ENCODE measurements at places on chromosomes 7 and 10.

DNA sequence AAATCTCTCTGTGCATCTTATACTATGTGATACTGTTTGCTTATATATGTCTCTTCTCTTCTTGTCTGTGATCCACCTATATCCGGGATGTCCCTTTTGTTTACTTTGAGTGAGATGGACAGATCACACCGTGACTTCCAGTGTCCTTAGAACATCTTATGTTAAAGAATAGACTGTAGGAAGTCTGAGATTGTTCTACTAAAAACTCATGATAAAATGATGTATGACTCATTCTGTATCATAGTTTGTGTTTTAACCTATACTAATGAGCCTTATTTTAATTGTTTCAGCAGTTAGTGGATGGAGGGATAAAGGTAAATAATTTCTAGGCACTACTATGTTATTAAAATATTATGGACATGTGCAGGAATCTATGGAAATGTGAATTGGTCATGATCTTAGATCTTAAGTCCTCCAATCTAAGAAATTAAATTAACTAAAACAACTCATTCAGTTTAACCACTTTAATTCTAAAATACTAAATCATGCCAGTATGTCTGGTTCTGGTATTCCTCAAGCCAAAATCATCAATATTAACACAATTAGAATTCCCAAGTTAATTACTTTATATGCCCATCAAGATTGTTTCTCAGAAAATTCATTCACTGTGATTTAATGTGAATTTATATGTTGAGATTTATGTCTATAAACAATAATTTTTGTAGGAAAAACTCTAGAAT lies 32.0 kb downstream of the ITGB8 start:
- no peak for DNase-seq

- no peak for DNase-seq
Measured at GRCh38 chr10:131673396-131673795, 227.4 kb upstream of the PPP2R2D start.

DNA sequence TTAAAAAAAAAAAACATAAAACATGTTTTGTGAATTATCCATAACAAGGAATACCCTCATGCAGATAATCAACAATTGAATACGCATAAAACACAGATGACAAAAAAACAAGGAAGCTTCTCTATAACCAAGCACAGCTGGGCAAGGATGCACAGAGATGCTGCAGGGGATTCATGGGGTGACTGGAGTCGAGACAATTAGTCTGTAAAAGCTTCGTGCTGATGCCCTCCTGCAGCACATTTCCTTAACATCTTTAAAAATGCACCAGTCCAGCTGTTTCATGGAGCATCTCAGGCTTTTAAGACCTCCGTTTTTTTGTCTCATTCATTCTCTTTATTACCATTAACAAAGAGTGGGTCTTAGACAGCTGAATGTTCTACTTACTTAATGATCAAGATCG lies 794.0 kb upstream of the C7orf33 start:
- no peak for DNase-seq

DNA sequence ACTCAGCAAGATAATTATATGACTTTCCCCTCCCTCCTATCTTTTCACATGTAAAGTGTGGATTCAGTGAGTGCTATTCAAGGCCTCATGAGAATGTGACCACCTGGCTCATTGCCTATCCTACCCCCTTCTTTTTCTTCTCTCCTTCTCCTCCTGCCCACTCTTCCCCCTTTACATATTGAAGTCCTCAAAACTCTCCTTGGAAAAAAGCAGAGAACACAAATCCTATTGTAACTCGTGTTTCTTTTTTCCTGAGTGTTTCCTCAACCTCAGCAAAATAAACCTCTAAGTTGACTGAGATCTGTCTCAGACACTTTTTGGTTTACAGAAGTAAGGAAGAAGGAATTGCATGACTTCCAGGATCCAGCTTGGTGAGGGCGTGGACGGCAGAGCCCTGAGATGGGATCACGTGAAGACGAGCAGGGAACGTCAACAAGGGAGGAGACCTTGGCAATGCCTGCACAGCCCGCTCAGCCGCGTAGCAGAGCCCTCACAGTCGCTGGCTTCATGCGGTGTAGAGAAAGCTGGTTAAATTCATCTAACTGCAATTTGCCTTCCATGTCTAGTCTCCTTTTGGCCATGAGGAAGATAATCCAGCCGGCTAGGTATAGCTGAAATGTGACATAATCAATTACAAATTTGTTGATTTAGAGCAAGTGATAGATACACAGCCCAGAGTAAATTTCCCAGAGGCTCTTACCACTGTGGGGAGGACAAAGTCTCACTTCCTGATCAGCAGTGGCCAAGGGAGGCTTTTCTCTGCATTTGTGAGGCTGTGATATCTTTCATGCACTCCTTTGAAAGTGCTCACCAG lies 75.7 kb downstream of the LYZL2 start:
- no peak for DNase-seq

GRCh38 chr7:135758531-135758932 lies 9.9 kb upstream of the FAM180A start:
- no peak for DNase-seq

DNA sequence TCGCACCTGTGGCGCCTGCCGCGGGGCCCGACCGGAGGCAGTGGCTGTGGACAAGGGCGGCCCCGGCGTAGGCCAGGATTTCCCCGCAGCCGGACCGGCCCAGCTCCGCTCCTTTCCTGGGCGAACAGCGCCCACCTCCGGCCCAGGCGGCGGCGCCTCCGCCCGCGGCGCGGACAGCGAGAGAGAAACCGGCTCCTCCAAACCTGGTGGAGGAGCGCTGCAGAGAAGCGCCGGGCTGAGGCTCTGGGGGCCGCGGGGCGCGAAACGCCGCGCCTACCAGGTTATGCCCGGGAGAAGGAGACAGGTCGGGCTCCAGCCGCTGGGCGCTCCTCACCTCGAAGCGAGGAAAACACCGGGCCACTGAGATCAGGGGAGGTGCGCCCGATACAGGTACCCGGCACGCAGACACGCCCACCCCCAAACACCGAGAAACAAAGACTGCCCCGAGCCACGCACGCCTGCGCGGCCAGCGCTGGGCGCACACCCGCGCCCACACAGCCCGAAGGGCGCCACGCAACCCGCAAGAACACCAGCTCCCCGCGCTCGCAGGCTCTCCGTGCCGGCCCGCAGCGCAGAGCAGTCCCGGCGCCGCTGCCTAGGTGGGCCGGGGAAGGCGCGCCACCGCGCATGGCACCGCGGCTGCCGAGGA lies 3.3 kb downstream of the GRID1 start:
- no peak for DNase-seq

- peak; percentile 11 for DNase-seq
Measured at GRCh38 chr10:80684259-80684658, 146.6 kb downstream of the SH2D4B start.

GRCh38 chr7:151662251-151662826 lies 142.6 kb upstream of the RHEB start:
- no peak for DNase-seq

DNA sequence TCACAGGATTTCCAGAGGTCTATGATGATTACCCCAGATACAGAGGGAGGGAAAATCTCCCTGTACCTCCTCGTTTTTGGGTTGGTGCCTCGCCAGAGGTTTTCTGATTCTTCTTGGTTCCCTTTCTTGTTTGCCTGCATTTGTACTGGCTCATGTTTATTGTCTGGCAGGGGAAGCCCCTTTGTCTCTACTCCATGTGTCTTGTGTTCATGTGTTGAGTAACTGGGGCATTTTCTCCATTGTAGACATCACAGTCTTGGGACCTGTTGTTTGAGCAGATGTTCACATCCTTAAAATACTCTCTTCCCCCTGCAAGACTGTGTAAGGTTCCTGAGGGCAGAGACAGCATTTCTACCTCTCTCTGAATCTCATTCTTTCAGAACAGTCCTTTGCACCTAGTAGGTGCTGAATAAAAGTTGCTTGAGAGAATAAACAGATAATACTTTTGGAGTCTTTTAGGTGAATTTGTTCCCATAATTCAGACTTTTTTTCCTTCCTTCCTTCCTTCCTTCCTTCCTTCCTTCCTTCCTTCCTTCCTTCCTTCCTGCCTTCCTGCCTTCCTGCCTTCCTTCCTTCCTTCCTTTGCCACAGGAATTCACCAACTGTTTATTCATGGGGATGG lies 25.1 kb downstream of the CDK14 start:
- no peak for DNase-seq

DNA sequence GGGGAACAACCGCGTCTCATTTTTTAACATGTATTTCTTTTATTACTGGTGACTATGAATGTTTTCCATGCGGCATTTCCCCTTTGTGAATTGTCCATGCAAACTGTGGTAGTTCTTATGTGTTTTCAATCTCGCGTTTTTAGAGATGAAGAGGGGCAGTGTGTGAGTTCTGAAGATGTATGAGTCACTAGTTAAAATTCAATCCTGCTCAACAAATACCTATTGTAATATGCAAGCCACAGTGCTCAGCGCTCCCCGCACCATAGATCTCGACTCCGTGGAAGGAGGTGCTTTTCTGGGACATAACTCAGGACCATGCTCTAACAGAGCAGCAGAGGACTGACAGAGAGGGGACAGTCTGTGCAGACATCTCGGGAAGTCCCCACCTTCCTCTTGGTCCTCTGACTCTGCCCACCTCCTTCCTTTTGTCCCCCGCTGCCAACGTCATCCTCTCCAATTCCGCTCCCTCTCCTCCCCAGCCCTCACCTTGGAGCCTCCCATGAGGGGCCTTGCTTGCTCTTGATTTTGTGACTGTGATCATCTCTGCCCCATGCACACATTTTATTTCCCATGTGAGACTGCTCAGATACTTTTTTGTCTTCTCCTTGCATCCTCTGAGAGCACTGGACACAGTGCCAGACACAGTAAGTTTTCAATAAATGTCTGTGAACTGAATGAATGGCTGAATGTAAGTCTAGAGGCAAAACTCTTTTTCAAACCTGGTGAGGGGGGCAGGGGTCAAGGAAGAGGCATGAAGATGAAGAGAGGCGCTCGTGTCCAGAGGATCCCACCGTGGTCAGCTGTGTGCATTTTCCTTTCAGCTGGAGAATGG lies 42.7 kb upstream of the PLEKHA1 start:
- no peak for DNase-seq

- no peak for DNase-seq
Measured at GRCh38 chr7:22113041-22113440, 167.3 kb upstream of the CDCA7L start.

DNA sequence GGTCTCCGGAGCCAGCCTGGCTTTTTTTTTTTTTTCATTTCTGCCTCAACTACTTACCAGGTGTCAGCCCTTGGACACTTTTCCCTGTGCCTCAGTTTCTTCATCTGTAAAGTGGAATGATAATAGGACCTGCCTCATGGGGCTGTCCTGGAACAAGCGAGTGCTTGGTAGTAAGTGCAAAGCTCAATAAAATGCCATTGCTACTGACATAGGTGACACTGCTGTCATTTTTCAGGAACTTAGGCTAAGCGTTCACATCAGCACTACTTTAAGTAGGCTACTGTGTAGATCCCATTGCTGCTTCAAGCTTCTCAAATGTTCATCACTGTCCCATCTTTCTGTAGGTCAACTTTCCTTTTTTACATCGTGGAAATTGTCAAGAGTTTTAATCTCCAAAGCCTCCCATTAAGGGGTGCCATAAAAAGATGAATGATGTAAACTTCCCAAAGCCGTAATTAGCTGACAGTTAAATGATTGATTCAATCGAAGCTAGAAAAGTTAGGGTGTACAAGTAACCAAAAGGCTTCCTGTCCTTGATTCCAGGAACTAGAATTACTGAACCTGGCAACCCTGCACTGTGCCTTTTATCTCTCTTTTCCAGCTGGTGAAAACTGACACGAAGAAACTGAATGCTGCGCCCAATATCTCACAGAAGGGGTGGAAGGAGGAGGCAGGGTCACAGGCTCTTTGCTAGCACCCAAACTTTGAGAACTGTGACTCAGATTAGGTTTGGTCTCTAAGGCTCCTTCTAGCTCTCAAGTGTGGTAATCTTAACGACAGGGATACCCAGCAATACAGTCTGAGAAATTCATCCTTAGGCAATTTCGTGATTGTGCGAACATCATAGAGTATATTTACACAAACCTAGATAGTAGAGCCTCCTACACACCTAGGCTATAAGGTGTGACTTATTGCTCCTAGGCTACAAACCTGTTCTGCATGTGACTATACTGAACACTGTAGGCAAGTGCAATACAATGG lies 861 bp upstream of the USP6NL start:
- DNase-seq, result no peak

DNA sequence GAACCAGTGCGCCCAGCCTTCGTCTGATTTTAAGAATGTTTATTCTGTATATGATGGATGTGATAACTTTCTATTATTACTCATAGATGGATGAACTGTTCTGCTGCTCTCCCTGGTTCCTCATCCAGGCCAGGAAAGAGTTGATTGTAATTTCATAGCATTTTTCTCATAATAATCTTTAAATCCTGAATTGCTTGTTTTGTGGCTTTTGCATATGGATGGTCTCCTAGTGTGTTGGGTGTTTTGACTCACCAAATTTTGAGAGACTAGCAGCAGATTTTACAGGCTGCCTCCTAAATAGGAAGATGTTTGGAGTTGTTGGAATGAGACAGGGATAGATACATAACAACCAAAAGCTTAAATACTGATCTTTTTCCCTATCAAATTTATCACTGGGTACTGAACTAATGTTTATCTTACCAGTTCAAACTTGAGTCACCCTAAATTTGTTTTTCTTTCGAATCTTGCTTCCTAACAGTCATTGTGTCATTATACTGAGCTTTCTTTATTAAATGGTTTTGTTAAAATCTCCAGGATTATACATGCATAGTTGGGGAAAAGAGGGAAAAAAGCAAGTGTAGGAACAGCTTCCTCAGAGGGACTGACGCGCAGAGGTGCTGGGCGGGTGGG lies 106.0 kb upstream of the GATA3 start:
- no peak for DNase-seq

DNA sequence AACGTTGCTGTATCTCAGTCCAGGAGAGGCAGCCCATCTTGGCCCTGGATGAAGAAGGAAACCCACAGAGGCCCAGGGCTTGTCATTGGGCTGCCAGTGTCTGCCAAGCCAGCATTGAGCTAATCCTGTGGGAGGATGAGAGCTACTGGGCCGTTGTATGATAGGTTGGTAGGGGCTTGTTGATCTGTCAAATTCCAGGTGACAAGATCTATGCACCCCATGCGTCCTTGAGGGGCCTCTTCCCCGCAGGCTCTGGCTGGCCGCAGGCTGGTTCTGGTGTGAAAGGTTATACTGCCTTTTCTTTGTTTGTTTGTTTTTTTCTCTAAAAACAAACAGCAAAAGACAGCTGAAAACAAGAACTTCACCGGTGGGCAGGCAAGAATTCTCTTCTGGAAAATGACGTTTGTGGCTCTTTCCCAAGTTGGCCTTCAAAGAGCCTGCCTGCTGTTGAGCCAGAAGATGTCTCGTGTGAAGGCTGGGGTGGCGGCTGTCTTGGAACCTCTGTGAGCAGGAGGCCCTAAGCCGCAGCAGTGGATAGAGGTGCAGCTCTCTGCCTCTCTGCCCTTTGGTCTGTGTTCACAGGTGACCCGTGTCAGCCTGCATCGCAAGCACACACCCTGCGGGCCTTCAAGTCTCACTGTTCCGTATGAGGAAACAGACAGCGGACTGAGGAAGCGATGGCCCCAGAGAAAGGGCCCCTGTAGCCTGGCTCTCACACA lies 23.3 kb downstream of the CYP17A1 start:
- no peak for DNase-seq

DNA sequence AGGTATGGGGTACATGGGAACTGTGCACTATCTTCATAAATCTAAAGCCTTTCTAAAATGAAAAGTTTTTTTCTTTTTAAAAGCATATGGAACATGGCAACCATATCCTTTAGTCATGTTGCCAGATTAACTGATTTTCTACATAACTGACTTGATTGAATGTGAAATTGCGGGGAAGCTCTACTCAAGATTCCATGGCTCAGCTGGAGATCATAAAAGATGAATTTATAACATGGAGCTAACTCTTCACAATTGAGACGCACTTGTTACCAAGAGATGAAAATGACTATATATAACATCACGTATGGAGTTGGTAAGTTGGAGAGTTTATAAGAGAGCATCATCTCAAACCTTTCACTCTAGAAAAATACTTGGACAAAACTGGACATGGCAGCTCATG lies 190.2 kb upstream of the MYO3A start:
- DNase-seq, result no peak

Data from CD8-positive, alpha-beta T cell (primary cell).